Activated CD4-positive, alpha-beta T cell treated with anti-CD3 and anti-CD28 coated beads, Interleukin-2, amount 50 U/mL, for 4 hours (primary cell): ENCODE measurements at places on chromosomes 4 and X.

GRCh38 chrX:155216940-155217440, 730 bp downstream of the VBP1 start:
- no peak for DNase-seq

GRCh38 chr4:53935780-53936179, 128.6 kb downstream of the CHIC2 start:
- DNase-seq, result no peak

GRCh38 chrX:101595739-101596419, 21.9 kb downstream of the ARMCX6 start:
- DNase-seq, result no peak

DNA sequence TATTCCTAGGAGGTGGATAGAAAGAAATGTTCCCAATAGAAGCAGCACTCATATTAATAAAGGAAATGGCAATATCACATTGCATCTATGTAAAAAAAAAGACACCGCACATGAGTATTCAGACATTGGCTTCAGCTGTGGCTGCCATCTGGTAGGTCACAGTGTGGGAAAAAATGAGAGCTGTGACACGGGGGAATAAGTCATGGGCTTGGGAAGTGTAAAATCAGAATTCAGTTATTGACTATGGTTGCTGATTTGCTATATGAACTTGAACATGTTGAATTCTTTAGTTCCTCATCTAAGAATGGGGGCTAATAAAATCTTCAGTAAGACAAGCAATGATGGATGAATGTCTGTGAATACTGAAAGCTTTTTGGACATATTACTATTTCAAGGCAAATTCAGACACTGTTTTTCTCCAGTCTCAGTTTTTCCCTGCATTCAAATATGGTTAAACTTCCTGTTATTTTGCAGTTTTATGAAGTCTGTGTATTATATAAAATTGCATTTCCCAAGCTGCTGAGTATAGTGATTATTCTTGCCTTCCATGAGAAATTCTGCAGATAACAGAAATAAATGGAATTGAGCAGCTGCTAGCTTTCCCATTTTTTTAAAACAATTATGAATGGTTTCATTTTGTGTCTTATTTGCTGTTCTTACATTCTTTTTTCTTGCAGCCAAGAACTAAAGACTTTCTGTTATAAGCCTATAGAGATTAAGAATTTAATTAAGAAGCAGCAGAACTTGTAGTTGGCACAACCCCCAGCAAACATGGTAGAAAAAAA, 221.0 kb downstream of the ANKRD50 start:
- no peak for DNase-seq

DNA sequence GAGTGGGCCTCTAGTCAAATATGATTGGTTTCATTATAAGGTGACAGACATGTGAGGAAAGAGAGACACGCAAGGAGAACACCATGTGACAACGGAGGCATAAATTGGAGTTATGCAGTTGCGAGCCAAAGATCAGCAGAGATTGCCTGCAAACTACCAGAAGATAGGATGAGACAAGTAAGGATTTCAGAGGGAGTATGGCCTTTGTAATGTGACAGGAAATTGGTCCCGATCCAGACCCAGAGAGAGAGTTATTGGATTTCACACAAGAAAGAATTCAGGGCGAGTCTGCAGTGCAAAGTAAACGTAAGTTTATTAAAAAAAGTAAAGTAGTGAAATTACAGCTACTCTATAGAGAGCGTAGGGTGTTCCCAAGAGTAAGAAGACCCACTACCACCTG, 35.7 kb upstream of the NDST4 start:
- no peak for DNase-seq

DNA sequence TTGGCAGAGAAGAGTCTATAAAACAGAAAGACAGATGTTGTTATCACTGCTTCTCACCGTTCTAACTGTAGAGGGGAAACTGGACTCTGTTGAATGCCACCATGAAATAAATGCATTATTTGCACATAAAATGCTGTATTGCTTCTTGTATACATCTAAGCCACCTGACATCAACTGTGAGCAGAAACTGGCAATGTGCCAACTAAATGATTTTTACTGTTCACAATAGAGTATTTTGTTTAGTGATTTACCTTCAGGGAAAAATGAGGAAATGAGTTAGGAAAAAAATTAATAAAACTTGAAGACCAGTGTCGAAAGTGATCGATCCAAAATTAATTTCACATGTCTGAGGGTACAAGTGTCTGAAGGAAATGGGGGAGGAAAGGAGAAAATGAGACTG, 65.9 kb upstream of the TNIP3 start:
- no peak for DNase-seq

- no peak for DNase-seq
Measured at GRCh38 chr4:133801883-133802282, 399.7 kb downstream of the PABPC4L start.

DNA sequence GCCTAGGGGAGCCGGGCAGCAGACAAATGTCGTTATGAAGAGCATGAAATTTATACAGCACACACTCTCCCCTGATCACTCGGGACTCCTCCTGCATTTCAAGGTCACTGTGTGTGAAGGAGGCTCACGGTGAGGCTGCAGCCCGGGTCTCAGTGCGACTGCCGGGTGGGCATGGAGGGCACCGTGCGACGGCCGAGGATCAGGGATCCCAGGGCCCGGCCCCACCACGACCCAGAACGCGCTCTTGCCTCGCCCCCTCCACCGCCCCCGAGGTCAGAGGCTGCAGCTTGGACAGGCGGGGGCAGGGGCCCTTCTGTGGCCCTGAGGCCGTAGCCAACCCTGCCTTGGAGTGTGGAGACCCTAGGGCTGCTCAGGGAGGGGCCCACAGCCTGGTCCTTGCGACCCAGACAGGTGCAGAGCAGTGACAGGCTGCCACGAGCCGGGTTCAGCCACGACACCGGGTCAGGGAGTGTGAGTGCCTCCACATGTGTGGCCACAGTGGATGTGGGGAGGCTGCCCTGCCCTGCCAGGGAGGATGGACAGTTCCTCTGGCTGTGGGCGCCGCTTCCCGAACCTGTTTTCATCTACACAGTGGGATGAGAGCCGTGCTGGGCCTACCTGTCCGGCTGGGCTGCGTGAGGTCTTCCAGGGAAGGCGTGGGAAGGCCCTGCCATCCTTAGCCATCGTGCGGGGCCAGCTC, 89.3 kb upstream of the NKX1-1 start:
- DNase-seq, result no peak

GRCh38 chr4:22389240-22389870, 126.5 kb downstream of the ADGRA3 start:
- peak; percentile 2 for DNase-seq

DNA sequence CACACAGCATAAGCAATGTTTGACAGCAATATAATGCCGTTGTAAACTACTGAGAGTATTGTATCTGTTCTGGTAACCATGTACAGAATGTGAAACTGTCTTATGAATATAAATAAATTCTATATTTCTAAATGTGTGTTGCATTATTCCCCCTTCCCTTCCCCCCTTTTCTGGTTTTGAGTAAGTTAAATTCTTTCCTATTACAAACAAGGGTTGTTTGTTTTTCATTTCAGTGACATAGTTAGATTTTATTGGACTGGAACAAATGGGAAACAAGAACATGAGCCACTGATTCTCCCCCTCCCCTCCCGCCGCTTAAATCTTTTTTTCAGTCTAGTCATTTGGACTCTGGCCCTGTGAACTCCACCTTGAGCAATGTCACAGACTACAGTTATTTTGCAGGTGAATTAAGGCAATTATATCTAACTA, 69.8 kb downstream of the GPAT3 start:
- DNase-seq, result no peak

GRCh38 chrX:154599531-154599930, 14.6 kb downstream of the CTAG1A start:
- no peak for DNase-seq

GRCh38 chrX:26914232-26914631, 548.9 kb downstream of the PPP4R3C start:
- DNase-seq, result no peak

GRCh38 chrX:39161611-39162255, 360.5 kb downstream of the MID1IP1 start:
- no peak for DNase-seq

- no peak for DNase-seq
Measured at GRCh38 chr4:40402556-40402955, 67.4 kb downstream of the CHRNA9 start.

DNA sequence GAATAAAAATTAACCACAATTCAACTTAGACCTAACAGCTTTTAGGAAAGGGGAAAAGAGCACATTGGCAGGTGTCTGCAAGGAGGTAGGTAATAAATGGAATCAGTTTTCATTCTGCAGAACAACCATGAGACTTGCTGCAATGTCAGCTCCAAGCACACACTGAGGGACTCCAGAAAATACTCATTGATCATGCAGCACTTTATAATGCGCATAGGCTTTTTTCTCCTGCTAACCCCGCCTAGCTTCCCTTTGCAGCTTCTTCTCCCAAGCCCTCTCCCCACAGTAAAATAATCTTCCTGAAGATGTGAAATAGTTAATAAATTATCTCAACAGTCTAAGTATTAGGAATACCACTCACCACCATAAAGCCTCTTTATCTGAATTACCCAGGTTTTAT, 36.9 kb downstream of the ANKRD17 start:
- DNase-seq, result no peak

GRCh38 chrX:107700317-107700774, 72.0 kb downstream of the PRPS1 start:
- no peak for DNase-seq

GRCh38 chrX:112851161-112851779, 10.6 kb upstream of the AMOT start:
- no peak for DNase-seq

DNA sequence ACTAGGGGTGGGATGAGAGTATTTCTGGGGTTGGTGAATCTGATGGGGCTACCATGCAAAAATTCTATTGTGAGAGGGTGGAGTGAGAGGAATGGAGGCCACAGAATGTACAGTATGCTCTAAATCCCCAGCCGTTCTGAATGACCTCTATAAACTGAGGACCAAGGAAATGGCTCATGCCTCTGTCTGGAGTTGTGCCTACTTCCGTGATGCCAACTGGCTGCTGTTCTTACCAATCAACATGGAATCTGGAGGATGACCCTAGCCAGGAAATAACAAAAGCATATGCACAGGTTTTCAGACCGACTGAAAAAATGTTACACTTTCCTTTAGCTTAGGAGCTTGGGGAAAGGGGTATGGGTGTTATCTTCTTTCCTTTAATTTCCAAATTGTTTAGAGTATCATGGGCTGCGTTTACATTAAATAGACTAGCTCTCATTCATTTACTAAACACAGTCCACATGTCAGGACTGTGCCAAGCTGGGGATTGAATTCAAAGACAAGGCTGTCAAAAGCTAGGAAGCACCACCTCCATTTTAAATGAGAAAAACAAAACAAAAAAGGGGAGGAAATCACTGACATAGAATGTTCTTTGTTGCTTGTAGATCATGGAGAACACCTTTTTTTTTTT, 20.2 kb upstream of the CCKAR start:
- DNase-seq, result no peak

DNA sequence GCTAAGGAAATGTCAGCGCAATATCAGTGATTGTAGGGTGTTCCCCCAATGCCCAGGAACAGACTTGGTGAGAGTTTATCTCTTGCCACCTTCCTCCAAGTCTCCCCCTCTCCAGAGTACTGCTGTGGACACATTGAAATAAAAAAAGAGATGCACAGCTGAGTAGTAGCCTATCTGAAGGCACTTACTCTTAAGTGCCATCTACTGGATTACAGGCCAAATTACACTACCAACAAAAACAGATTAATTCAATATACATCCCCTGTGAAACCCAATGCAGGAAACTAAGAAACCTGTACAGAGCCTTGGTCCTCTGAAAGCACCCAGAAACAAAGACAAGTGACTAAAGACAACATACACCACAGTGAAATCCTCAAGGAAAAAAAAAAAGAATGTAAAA, 460.3 kb downstream of the ZIC3 start:
- no peak for DNase-seq

GRCh38 chr4:92060333-92060732, 243.4 kb upstream of the GRID2 start:
- DNase-seq, result no peak

- no peak for DNase-seq
Measured at GRCh38 chr4:112813790-112814189, 176.8 kb downstream of the LARP7 start.
